ENCODE measurements at places on chromosomes 4 and X. TPM values are rescaled to one million over a fixed set of nuclear protein-coding genes. Genes with fewer than 3 reads are reported as not detected.

Gene SLC4A4
- total RNA-seq: 0.17 TPM

Gene CFP
- 0.85 TPM for total RNA-seq

Gene SLC25A43
- 22.8 TPM for total RNA-seq

Gene GAGE12E
- total RNA-seq: not detected

Gene MYOZ2
- not detected for total RNA-seq

- DNase-seq: no peak
Observed at GRCh38 chr4:92099861-92100260, 203.9 kb upstream of the GRID2 start.

DNA sequence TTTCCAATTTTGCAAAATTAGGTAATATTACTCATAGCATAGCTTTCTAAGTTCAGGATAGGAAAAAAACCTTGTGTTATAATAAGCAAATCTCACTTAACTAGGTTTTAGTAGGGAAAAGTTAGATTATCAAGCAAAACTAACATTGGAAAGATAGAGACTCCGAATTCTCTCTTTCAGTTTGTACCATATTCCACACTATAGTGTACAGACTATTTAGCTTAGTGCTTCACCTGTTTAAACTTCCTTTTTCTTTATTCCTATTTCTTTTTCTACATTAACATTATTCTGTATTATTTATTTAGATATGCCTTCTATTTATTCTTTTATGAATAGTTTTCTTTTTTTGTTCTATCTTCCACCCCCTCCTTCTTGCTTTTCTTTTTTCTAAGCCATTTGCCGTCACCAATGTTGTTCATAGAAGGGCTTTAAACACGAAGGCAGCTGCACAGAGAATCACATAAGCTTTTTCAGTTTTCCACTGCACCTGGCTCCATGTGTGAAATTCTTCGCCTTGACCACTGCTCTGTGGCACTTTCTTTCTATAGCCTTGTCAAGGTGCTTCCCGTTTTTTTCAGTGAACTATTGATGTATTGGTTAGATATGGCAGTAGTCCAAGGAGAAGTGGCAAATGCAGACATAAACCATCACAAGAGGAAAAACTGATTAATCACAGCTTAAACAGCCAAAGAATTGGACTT lies 8.5 kb downstream of the PCDH10 start:
- peak; percentile 48 for DNase-seq

DNA sequence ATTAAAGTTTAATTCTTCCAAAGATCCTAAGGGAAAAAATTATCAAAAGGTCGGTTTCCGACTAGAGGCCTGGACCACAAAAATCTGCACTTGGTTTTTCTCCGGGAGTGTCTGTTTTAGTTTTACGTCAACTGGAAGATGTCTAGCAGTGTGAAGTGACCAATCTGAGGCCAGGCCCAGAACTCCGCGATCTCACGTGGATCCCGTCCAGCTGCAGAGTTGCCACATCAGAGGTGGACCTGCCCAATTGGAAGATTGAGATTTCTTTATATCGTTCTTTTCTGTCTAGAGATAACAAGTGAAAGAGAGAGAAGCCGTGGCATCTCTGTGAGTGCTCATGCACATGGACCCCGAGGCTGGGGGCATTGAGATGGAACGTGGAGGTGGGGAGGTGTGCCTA lies 115.8 kb downstream of the AFF1 start:
- no peak for DNase-seq

- DNase-seq: no peak
Observed at GRCh38 chr4:70425306-70425705, 27.6 kb downstream of the OPRPN start.

GRCh38 chrX:129647418-129648410 lies 7.0 kb downstream of the APLN start:
- DNase-seq: no peak

DNA sequence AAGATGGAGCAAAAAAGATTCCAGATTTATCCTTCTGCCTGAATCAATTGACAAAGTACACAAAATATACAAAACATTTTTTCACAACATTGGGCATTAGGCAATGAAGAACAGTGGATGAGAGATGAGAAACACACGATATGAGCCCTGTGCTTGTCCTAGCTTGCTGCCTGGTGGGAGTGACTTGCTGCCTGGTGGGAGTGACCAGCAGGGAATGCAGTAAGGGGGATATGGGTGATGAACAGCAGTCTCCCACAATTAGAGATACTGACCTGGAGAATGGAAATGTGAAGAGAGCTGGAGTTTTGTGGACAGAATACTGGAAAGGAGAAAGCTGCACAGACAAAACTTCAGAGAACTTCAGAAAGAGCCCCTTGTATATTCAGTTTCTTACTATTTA lies 629.4 kb upstream of the FRG1 start:
- no peak for DNase-seq

DNA sequence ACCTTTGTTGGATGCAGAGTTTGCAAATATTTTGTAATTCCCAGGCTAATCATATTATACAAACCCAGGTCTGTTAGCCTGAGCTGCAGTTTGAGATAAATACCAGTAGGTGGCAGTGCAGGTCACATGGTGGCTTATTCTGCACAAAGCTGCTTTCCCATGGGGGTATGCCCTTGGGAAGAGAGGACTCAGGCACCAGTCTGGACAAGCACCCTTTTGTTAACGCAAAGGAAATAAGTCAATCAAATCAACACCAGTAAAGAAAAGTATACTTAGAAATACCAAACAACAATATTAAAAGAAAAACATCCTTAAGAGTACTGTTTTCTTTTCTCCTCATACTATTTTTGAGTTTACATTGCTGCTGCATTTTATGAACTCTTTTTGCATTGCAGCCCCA lies 389.0 kb upstream of the ZFP42 start:
- DNase-seq: peak; percentile 88

- DNase-seq: no peak
Observed at GRCh38 chr4:161317000-161317399, 846.8 kb downstream of the FSTL5 start.

DNA sequence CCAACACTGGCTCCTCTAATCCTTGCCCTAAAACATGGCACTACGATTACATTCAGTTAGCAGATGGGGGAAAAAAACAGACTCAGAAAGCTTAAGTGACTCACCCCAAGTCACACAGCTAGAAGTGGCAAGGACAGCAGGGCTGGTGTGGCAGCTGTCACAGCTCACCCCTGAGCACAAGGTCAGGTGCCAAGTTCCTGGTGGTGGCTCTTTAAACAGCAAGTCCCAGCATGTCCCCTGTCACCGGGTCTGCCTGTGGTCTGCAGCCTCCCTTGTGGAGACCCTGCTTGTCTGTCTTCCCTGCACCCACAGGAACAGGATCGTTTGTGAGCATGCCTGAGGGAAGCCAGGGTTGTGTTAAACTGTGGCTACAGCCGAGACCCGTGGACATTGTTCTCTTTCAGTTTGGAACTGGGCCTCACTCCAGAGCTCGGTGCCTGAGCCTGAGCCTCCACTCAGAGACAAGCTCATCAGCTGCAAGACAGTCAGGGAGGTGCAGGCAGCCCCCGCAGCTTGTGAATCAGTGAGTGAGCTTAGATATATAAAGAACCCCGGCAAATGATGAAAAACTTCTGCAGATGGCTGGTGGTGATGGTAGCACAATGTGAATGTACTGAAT lies 260.8 kb downstream of the BCOR start:
- no peak for DNase-seq

DNA sequence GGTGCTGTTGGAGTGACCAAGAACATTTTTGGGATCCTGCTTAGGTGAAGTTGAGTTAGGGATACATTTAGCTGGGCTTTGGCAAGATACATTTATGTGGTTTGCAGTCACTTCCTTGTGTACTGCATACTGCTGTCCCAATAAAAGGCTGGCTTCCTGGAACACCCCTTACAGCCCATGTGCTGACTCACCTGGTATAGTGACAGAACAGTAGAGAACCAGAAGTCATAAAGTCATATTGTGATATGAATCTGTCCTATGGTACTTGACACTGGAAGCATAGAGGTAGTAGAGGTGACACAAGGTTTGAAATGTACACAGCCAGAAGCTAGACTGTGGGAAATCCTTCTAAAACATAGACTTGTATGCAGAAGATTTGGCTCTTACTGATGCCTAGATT lies 55.3 kb upstream of the SLC25A43 start:
- no peak for DNase-seq

DNA sequence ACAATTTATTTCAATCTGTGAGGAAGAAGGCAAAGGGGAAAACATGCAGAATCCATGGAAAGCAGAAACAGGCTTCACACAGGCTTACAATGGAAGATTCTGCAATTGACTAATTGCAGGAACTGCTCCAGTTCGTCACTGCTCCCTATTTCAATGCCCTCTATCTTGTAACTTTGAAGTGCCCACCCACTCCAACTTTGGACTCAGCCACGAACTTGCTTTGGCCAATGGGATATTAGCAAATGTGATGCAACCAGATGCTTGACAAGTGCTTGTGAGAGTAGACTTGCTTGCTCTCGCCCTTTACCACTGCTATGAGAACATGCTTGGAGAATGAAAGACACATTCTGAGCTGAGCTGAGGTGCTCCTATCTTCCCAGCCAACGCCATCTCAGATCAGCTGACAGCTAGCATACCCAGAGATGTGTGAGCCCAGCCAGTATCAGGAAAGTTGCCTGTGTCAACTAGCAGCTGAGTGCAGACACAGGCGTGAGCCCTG lies 105.7 kb upstream of the PTCHD1 start:
- no peak for DNase-seq

DNA sequence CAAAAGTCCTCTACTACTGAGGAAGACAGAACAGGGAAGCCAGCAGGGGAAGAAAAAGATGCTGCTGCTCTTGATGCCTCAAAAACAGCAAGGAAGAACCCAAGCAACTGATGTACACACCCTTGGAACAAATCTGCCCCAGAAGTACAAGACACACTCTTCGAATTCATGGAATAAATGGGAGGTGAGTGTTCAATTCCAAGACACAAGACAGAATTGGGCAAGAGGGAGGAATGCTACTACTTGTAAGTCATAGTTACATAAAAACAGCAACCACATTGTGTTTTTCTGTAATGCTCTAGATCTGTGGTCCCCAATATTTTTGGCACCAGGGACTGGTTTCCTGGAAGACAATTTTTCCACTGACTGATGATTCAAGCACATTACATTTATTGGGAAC lies 58.0 kb upstream of the H2AZ1 start:
- DNase-seq: no peak

DNA sequence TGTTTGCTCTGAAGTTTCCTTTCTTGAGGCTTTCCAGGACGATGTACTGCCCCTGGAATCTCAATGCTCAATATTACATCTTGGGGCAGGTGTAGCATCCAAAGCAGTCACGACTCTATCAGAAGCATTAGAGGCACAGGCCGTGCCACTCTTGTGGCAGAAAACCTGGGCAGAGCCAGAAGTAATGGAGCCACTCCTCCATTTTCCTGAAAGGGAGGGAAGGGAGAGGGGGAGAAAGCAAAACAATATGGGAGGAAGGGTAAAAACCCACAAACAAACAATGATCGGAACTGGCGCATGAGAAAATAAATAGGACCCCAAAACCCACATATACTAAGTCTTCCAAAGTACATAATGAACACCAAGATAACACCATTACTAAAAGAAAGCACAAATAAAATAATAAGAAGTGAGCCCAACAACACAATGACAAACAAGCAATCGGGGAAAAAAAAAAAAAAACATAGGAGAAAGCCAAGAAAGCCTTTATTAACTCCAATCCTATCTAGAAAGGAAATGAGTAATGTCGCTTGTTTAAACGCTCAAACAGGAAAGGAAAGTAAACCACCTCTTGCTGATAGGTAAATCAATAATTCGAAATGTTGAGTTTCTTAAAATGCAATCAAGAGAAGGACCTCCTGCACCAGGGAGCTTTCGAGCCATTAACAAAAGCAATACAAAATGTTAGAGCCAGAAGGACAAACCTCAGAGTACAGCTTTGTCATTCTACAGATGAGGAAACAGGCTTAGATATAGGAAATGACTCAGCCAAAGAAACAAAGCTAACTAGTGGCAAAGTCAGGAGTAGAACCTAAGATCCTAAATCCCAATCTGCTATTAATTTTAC lies 117.4 kb downstream of the ATRX start:
- peak; percentile 77 for DNase-seq

DNA sequence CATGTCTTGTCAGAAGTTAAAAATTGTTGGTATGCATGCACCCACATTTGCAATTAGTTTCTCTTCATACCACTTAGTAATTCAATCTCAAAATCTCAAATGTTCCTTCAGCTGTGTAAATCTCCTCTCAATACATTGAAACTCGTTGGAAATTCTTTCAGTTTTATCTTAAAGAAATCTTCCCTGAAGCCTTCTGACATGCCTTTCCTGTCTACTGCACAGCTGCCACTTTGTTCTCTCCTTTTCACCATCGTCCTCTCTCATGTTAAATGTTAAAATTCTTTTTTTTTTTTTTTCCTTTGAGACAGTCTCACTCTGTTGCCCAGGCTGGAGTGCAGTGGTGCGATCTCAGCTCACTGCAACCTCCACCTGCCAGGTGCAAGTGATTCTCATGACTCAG lies 30.9 kb downstream of the MCUB start:
- DNase-seq: no peak

- DNase-seq: peak; percentile 66
Observed at GRCh38 chr4:102552781-102553180, 51.6 kb downstream of the NFKB1 start.

GRCh38 chrX:24100713-24101112 lies 46.0 kb downstream of the EIF2S3 start:
- DNase-seq: peak; percentile 4

DNA sequence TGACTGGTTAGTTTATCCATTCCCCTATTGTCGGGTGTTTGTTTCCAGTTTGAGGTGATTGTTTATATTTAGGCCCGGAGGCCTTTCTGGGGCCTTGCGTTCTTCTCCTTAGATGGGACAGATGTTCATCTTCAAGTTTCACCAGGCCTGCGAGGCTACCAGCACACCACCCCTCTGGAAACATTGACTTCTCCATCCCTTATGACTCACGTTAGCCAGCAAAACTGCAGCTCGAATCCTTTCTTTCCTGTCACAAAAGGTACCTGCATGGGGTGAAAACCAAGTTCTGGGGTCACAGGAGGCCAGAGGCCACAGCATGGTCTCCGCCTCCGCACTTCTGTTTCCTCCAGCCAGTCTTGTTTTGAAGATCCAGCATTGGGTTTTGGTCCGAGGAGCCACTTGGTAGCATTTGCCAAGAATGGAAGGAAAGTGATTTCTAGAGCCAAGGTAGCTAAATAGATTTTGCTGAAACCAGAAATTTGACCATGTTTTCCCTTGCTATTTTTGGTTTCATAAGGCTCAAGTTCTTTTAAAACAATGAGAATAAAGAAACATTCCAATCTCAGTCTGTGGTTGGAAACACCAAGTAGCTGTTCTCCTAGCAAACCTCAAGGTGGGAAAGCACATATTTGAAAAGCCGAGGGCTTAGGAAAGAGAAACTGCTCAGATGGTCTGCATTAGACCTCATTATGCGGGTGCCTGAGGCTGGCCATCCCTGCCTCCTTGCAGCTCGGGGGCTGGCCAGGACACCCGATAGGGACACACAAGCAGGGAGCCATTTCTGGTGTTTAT lies 5.6 kb downstream of the NYX start:
- no peak for DNase-seq

- no peak for DNase-seq
Observed at GRCh38 chr4:110808351-110808878, 185.5 kb upstream of the PITX2 start.

- DNase-seq: no peak
Observed at GRCh38 chrX:13536551-13536950, 32.9 kb upstream of the EGFL6 start.

Measured in dermis blood vessel endothelial cell (primary cell).